ENCODE measurements at places on chromosomes 16 and 17. TPM values are rescaled to one million over a fixed set of nuclear protein-coding genes. Genes with fewer than 3 reads are reported as not detected.

GRCh38 chr17:48468299-48468698 lies 38.3 kb upstream of the SKAP1 start:
- H3K27me3 ChIP-seq: no peaks in the 10 kb centered on the region
- no peak overlapping the region for H3K4me3 ChIP-seq
- no peak overlapping the region for H3K27ac ChIP-seq
- no peaks in the 10 kb centered on the region for H3K36me3 ChIP-seq
- H3K4me1 ChIP-seq: peaks cover 14% of the 10 kb centered on the region
- no peak for DNase-seq

GRCh38 chr17:80060644-80061043 lies 24.2 kb downstream of the CCDC40 start:
- no peak for DNase-seq
- peaks cover 7% of the 10 kb centered on the region for H3K4me1 ChIP-seq
- no peaks in the 10 kb centered on the region for H3K27me3 ChIP-seq
- H3K4me3 ChIP-seq: no peak overlapping the region
- H3K27ac ChIP-seq: no peak overlapping the region

- no peaks in the 10 kb centered on the region for H3K4me1 ChIP-seq
- H3K4me3 ChIP-seq: no peak overlapping the region
- DNase-seq: no peak
- no peak overlapping the region for H3K27ac ChIP-seq
Measured at GRCh38 chr17:56468840-56469239, 124.7 kb upstream of the NOG start.

DNA sequence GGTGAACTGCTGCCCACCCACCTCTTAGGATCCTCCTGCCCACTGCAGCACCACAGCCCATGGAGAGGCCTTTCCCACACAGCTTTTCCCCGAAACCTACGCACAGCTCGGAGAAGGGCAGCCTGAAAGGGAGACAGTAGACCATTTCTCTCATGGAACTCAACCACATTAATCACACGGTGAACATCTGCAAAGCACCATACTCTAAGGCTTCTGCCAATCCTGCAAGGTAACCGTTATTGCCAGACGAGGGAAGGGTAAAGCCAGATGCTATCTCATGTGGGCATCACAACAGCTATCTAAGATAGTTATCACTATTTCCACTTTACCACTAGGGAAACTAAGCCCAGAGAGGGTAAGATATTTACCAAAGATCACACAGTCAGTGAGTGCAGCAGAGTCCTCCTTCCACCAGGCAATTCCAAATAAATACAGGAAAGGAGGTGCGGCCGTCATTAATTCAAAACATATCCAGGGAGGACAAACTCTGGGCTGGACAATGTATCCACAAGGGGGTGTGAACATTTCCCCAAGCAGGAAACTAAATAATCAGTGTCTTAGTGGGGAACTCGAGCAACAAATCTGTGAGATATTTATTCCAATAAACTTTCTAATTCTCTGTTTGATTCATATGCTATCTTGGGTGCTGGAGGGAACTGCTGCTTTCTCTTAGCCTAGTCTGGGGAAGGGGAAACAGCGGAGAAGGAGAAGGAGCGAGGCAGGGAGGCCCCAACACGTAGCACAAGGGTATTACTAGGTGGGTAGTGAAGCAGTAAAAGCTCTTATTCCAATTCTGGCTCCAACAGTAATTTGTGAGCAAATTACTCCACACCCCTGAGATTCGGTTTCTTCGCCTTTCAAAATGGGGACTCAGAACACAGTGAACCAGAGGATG lies 723 bp downstream of the TMEM186 start:
- H3K4me3 ChIP-seq: peak overlapping the region; percentile 91
- peak overlapping the region; percentile 97 for H3K27ac ChIP-seq
- H3K4me1 ChIP-seq: peaks cover 20% of the 10 kb centered on the region

DNA sequence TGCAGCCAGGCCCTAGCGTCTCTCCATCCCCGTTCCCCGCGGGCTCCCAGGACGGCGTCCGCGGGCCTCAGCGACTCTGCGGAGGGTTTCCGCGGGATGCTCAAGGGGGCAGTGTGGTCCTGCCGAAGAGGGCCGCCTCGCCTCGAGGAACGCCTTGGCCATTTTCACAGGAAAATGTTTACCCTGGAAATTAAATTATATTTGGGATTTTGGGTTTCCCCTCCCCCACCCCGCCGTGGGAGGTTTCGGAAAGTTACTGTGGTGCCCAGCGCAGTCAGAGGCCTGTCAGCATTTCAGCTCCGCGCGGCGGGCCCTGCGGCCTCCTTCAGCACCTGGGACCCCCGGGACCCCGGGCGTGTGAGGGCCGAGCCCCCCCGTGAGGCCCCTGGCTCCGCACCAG lies 94.5 kb downstream of the PCTP start:
- no peaks in the 10 kb centered on the region for H3K27me3 ChIP-seq
- H3K36me3 ChIP-seq: no peaks in the 10 kb centered on the region
- H3K4me1 ChIP-seq: no peaks in the 10 kb centered on the region
- H3K4me3 ChIP-seq: peak overlapping the region; percentile 23
- no peak overlapping the region for H3K27ac ChIP-seq

KRT222 gene
- total RNA-seq: 0.43 TPM

DNA sequence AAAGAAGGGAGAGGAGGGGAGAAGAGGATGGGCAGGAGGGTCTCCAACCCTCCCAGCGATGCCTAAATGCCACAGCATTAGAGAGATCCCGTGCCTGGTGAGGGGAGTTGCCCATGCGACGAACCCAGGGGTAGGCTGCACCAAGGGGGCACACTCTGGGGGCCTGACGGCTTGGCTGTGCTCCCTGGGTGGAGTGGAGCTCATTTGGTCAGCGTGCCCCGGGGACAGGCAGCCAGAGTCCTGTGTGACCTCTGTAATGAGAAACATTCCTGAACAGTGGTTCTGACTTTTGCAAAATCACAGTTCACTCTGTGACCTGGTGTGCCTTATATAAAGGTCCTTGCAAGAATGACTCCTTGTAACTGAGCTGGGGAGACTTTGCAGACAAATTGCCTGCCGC lies 205.0 kb upstream of the N4BP1 start:
- H3K4me1 ChIP-seq: no peaks in the 10 kb centered on the region
- DNase-seq: no peak
- no peaks in the 10 kb centered on the region for H3K36me3 ChIP-seq
- H3K27me3 ChIP-seq: peaks cover 4% of the 10 kb centered on the region
- H3K4me3 ChIP-seq: no peak overlapping the region

TMC5 gene
- total RNA-seq: 0.11 TPM

G6PC1 gene
- not detected for total RNA-seq
